ENCODE measurements at places on chromosomes 4 and X.

DNA sequence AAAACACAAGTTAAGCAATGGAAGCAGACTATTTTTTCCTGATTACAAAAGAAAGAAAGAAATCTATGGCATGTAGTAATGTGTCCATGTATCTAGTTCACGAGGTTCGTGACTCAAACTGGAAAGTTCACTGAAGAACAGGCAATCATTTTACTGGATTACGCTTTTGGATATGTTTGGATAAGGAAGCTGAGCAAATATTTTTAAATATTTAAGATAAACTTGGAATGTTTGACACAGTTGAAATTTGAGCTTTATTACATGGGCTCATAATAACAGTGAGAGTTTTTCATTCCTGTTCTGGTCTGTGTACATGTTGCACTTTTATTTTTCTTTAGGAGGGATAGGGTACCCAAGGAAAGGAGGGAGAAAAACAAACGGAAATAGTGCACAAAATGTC is 244.2 kb upstream of the GK2 start:
- DNase-seq: peak; percentile 94

DNA sequence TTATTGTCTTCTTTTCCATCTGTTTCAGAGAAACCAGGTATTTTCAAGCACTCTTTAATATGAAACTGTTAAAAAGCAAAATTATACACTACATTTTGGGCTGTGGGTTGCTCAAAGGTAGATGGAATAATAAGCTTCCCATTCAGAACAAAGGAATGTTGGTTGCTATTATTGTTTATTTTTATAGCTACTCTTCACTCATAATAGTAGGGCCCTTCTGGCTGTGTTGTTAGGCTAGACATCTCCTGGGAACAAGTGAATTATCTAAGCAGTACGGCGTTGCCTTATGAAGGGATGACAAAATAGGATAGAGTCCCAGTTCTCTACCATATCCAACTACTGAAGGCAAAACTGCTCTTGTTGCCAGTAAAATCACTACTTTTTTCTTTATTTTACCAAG is 34.2 kb downstream of the TENM3 start:
- DNase-seq: no peak

GRCh38 chrX:66162331-66162822 is 1.7 kb upstream of the HEPH start:
- no peak for DNase-seq

GRCh38 chrX:71366674-71367256 is 608 bp downstream of the TAF1 start:
- peak; percentile 19 for DNase-seq

DNA sequence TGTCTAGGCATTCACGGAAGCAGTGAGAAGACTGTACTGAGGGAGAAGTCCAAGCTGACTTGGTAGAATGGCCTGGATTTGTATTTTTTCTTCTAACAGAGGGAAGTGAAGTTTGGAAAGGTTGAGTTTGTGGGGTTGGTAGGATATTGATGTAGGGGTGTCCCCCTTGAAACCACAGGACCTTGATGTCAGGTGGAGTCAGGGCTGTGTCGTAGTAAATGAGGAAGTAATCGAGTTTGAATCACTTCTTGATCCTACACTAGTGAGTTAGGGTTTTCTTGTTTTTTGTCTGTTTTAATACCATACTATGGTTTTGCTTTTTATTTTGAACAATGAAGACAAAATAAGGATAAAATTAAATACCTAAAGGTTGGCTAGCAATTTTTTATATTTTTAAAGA is 30.1 kb upstream of the ANAPC4 start:
- DNase-seq: no peak

GRCh38 chr4:185020863-185021761 is 2.8 kb downstream of the HELT start:
- no peak for DNase-seq

DNA sequence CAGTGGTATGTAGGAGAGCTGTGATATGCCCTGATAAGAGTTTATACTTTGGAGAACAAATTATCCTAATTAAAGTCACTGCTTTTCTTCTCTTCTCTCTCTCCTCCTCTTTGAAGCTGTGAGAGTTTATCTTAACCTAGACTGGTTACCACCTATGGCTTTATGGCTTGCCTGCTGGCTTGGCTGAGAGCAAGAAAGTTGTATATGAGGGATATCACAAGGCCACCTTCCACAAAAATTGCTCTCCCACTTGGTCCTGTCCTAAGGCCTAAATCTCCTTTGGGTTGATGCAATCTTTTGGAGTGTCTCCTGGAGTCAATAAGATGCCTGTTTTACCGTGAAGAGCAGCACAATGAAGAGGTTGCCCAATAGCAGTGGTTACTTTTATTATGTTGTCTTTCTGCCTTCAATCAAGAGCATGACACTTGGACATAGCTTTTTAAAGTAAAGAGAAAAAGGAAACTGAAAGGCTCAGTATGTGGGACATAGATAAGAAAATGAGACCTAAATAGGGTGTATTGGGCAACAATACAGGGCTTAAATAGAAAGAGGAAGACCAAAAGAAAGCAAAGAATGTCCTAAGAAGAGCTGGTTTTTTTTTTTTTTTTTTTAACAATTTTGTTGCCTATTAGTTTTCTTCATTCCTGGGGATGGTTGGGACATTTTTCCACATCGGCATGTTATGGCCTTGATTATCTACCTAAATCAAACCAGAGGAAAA is 9.2 kb downstream of the GUCY1A1 start:
- DNase-seq: peak; percentile 69

GRCh38 chr4:185718578-185719499 is 93.2 kb downstream of the SORBS2 start:
- no peak for DNase-seq

- no peak for DNase-seq
These were observed 53.5 kb downstream of the REELD1 start for GRCh38 chr4:146267826-146268225.

- DNase-seq: no peak
These were observed 32.8 kb downstream of the TSC22D3 start for GRCh38 chrX:107742700-107743191.

- no peak for DNase-seq
These were observed 225.9 kb downstream of the NR3C2 start for GRCh38 chr4:148216321-148216720.

GRCh38 chr4:78482281-78482680 is 69.3 kb upstream of the ANXA3 start:
- no peak for DNase-seq

GRCh38 chrX:18887177-18887824 is 96.6 kb downstream of the PHKA2 start:
- no peak for DNase-seq

DNA sequence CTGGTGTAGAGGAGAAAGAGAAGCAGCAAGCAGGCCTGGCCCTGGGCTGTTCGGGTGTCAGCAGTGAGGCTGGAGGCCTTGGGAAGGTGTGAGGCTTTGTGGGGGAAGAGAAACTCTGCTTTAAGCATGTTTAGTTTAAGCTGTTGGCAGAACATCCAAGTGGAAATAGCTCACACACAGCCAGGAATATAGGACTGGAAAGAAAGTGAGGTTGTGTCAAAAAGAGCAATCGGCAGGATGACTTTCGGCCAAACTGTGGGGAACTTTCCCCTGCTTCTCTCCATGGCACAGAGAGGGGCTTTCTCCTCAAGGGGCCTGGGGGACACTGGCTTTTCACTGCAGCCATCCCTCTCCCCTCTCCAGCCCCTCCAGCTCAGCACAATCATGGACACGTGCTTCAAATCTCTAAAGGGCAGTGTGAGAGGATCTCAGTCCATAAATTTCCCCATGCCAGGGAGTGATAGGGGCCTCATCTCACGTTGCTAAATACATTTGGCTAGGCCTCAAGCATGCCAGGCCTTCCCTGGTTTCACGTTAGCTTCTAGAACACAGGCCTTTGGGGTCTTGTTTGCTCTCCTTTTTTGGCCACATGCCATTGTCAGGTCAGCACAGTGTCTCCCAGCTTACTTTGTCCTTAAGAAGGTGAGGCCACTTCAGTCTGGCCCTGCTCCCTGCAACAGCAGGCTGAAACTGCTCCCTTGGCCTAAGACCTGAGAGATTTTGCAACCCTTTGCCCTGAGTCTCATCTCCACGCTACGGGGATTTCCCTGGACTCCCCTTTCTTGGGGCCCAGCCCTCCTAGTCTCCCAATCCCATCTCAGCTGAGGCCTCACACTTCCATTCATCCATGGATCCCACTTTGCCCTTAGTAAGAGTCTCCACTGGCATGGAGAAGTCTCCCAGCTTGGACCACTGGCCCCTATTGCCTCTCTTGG is 8.3 kb upstream of the CITED1 start:
- no peak for DNase-seq

GRCh38 chr4:43163101-43163792 is 270.7 kb downstream of the GRXCR1 start:
- DNase-seq: no peak

DNA sequence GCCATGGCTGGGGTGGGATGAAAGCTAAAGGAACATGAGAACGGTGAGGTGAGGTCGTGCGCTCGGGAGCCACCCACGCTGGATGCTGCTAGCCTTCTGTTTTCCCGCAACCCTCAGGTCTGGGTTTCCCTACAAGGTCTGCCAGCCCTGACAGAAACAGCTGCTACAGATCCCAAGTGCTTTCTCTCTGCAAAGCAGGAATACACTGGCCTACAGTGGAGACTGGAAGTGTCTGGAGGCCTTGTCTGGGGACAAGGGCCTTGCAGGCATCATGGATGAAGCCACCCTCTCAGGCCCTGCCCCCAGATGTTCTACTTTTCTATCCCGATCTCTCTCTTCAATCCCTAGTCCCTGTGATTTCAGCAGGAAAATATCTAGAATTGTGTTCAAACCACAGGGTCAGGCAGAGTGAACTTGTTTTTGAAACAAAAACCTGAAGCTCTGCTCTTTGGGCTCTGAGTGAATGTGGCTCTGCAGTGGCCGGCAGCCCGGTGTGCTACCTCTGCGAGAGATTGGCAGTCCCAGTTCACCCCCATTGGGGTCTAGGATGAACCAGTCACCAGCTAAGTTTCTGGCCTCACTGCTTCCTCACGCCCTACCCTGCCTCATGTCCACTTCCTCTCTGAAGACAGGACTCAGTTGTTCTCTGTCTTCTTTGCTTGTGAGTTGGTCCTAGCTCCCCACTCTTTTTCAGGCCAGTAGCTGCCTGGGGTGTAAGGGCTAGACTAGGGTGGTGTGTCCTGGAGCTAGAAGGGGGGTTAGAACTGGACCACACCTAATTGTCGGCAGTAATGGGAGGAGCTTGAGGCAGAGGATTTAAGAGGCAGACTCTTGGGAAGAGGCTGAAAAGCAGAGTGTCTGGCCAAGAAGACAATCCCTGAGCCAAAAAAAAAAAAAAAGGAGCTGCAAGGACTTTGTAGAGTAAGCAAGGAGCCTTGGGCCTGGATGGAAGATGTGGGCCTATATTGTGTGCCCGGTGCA is 89.6 kb downstream of the RTL5 start:
- peak; percentile 52 for DNase-seq
